Stimulated activated CD8-positive, alpha-beta memory T cell treated with anti-CD3 and anti-CD28 coated beads, Interleukin-15, amount 100 ng/mL, for 4 hours (primary cell): ENCODE measurements at places on chromosomes 13 and 19.

- DNase-seq, result no peak
These were observed 829 bp downstream of the B3GLCT start for GRCh38 chr13:31200637-31200971.

GRCh38 chr19:17765069-17765618, 13.9 kb downstream of the FCHO1 start:
- DNase-seq, result no peak

DNA sequence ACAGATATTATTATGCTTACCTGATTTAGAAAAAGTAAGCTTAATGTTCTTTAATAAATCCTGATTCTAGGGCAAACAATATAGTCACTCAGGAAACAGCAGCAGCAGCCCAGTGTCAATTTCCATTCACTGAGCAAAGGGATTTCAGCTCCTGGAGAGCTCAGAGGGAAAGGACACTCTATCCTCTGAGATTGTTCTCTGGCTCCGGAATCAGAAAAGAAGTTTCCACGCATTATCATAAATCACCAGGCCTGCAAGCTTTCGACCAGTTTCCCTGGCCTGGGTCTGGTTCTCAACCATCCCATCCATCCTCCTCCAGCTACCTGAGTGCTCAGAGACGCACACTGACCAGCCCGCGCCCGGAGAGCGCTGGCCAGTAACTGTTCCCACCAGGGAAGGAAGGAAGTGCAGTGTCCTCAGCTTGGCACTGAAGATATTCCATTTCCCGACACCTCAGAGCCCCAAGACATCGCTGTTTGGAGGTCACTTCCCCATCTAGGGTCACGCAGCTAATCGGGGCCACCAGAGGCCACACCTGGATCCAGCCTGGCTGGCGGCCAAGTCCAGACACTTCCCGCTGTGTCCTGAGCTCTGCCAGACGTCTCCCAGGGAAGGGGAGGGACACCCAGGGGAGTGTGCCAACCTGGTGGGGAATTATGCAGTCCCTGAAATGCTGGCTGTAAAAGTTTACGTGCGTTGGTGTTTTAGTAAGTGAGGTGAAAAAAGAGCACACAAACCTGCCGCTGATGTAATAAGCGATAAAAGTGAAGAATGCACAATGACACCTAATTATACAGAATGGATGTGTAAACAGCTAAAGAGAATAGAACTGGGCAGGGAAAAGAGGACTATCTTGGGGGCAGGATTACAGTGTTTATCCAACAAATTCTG, 29.1 kb downstream of the EPS15L1 start:
- DNase-seq, result no peak

- DNase-seq, result no peak
These were observed 1101.4 kb downstream of the PCDH9 start for GRCh38 chr13:66128692-66129269.

- no peak for DNase-seq
These were observed 30.4 kb downstream of the IRS2 start for GRCh38 chr13:109755997-109756396.

DNA sequence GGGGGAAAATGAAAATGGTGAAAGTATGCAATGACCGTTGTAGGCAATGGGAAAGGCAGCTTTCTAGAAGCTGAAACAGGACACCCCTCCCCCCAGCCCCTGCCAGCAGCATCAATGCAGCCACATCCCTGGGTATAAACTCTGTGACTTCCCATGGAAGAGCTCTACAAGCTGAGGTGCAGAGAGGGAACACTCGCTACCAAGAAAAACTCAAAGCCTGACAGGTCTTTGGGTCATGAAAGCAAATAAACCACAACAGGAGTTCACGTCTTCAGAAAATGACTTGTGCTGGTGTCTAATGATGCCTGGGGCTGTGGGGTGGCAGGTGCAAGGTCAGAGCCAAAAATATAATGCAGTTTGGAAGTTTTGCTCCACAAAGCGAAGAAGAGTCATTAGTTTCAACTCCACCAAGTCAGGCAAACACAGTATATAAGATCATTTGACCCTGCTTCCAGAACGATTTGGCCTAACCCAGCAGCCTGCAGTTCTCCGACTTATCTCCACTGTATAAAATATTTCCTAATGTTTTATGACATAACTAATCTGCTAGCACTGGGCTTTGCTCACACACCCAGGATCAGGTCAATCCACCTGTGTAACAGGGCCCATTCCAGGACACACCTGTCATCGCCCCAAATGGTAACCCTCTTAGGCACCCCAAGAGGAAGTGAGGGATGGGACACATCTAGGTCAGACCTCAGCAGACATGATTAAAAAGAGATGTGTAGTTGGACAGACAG, 102.1 kb downstream of the IRS2 start:
- DNase-seq, result no peak

GRCh38 chr19:14722127-14722526, 32.3 kb downstream of the ZNF333 start:
- DNase-seq, result no peak

GRCh38 chr13:51588406-51588949, 4.2 kb downstream of the WDFY2 start:
- no peak for DNase-seq

GRCh38 chr13:100751826-100752225, 77.2 kb upstream of the TMTC4 start:
- DNase-seq, result no peak

DNA sequence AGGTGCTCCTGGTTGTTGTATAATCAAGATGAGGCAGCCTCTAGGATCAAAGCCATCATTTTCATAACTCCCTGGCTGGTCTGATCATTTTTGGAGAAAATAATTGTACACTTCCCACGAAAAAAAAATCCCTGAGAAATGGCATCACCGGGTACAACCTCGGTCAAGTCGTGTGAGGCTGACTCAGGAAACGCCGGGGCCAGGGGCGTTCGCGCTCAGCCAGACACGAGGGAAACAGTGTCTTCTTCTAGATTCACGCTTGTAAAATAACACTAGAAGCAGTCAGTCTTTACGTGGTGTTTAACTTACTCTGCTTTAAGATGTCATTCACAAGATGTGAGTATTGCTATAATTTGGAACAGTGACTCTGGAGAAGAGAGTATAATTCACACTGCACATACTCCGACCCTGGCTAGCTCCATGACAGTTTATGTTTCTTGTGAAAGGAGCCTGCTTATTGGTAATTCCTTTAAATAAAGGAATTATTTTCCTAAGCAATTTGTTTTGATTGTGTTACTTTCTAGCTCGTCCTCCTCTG, 109.0 kb upstream of the SOX1 start:
- no peak for DNase-seq

GRCh38 chr19:52039169-52039568, 9.5 kb downstream of the ZNF432 start:
- DNase-seq, result no peak

DNA sequence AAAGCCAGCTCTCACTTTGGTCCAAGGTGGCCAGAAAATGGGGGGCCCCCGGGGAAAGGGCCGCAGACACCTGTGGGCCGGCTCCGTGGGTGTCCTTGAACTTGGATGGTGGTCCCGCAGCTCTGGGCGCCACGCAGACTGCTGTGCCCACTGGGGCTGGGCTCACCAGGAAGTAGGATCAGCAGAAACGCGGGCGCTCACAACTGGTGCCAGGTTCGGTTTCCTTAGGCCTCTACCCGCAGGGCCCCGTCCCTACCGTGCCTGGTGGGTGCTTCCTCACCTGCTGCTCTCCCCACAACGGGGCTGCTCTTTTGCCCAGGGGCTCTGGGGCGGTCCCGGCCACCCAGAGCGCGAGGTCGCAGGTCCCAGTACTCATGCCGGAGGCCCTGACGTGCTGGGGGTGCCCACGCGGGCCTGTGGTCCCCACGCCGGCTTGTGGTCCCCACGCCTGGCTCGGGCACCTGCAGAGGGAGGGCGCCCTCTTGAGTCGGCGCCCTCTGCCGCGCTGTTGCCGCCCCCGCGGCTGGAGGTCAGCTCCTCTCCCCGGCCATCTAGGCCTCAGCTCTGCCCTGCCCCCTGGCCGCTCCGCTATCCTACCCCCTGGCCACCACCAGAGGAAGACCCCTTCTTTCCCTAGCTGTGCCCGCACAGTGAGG, 1303.6 kb downstream of the UQCRFS1 start:
- DNase-seq, result no peak

DNA sequence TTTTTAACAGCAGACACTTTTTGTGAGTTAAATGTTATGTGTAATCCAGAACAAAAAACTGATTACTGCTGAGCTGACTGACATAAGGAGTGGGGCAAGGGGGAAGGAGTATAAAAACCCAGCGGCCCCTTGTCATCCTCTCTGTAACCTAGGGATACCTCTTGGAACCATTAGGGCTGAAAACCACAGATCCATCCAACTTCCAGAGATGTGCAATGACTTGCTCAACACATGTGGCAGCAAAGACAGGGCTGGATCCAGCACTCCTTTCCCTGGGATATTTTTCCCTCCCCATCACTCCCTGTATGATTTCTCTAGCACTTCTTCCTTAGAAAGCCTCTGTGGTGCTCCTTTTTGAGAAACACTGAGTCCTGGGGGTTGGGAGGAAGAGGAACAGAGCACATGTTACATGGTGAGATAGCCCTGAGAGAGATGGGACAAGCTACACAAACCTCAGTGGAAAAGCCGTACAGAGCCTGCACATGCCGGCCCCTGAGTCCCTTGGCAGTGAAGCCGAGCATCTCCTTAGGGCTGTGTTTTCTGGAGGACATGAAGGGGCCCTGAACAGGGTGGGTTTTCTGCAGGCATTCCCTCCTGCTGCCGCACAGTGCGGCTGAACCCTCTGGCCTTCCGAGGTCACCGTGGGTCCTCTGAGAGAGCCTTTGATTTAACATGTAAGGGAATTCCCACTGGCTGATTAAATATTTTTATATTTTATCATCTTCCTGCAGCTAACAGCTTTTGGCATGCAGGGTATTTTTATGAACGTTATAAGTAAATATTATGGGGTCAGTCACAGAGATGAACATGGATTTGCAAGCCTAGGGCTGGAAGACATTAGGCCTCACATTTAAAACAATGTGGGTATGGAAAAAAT, 219.9 kb downstream of the COG6 start:
- no peak for DNase-seq

DNA sequence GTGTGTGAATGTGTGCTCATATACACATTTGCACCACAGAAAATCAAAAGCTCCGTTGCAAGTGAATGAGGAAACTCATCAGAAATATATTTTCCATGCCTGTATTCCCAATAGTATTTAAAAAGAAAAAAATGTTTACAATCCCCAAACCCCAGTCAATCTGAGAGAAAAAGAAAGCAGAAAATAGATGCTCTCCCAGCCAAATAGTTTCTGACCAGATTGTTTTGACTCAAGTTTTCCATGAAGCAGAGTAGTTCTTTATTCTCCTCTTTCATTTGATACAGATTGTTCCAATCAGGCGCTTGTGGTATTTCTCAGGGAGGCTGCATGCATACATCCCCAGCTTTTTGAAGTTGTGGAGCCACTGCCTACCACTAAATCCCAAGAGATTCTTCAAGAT, 110.6 kb downstream of the STARD13 start:
- DNase-seq, result no peak

- DNase-seq, result no peak
These were observed 242.1 kb downstream of the DACH1 start for GRCh38 chr13:71624653-71625600.

DNA sequence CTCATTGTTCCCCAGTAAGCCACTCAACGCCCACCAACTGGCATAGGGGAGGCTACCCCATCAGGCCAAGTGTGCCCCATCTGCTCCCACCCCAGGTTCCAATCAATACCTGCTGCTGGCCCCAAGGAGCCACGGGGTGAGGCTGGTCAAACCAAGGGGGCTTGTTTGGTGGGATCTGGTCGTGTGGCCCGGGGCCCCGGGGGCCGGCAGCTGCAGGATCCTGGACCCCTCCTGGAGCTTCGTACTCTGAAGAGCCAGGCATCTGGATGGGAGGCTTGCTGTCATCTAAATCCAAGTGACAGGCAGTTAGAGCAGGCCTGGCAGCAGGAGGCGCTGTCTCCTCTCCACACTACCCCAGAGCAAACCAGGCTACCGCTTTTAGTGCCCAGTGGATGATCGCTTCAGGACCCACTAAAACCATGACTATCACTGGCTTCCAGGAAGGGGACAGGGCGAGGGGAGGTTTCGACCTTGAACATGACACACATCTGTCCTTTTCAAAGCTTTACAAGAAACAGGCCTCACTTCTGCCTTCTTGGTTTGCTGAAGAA, 14.2 kb downstream of the CHERP start:
- DNase-seq, result no peak

DNA sequence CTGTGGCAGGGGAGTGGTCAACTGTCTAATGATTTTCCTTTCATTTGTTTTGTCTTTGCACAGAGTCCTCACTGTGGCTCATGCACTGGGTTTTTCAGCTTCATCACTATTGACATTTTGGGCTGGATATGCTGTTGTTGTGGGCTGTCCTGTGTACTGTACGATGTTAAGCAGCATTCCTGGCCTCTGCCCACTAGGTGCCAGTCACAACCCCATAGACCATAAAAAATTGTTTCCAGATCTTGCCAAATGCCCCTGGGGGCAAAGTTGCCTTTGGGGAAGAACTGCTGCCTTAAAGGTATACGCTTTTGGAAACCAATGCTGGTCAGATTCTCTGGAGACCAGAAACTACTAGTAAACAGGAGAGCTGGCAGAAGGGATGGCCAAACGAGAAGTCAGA, 310.4 kb downstream of the SPRY2 start:
- no peak for DNase-seq

DNA sequence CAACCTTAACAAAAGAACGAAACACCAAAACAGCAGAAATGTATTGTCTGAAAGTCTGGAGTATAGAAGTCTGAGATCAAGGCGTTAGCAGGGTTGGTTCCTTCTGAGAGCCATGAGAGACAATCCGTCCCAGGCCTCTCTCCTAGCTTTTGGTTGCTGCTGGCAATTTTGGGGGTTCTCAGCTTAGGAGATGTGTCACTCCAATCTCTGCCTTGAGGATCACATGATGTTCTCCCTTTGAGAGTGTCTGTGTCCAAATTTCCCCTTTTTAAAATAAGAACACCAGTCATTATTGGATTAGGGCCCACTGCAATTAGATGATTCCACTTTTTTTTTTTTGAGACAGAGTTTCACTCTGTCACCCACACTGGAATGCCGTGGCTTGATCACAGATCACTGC, 10.1 kb downstream of the KCNN1 start:
- DNase-seq, result no peak

- DNase-seq, result no peak
These were observed 4.9 kb downstream of the FLT1 start for GRCh38 chr13:28490061-28490460.

- DNase-seq, result no peak
These were observed 27.6 kb upstream of the MAP3K10 start for GRCh38 chr19:40163541-40164129.

GRCh38 chr13:44237881-44238421, 135.7 kb upstream of the SERP2 start:
- DNase-seq, result no peak

DNA sequence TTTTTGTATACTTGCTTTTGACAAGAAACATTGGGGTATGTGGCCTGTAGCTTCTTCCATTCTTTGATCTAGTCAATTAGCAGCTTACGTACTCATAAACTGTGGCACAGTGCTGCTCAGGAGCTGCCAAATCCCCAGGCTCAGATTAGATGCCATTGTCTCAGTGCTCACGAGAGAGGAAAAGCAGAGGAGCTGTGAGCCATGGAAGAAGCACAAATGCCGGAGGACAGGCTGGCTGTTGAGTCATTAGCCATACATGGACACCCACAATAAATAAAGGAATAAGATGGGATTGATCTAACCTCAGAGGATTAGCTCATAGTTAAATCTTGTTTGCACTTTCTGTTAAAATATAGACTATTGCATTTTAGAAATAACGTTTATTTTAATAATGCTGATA, 121.7 kb downstream of the POSTN start:
- no peak for DNase-seq
